ENCODE measurements at places on chromosomes 7 and 10.

DNA sequence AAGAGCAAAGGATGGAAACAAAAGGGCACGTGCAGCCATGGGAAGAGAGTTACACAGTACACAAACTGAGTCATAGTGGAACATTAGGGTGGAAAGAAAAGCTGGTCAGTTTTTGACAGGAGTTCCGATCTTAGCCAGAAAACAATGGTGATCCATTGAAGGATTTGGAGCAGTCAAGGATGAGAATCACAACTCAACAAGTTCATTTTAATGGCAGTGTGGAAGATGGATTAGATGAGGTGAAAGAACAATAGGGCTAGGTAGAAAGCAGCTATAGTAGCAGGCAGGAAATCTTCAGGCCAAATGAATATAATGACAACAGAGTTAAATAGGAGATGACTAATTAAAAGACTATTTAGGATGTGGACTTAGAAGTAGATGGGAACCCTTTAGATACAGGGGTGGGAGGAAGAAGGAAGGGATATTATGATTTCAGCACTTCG, 136.3 kb downstream of the DOCK4 start:
- DNase-seq = no peak

DNA sequence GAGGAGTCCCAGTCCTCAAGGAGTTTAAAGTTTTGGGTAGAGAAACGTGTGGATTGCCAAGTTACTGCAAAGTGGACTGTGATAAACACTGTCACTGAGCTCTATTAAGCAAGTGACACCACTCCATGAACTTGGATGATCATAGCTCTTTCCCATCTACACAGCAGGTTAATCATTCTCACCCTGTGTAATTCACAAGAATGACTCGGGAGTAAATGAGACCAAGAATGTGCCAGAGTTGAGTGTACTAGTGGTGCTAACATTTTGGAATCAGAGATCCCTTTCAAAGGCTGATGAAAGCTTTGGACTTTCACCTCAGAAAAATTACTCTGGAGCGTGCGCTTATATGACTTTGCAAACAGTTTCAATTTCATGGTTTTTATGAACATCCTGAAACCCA, 80.8 kb downstream of the RBM20 start:
- DNase-seq = no peak

- no peak for DNase-seq
These were observed 134.7 kb downstream of the ARL5B start for GRCh38 chr10:18793951-18794350.

GRCh38 chr10:60714233-60714632, 64.0 kb upstream of the CDK1 start:
- DNase-seq = no peak

Data from keratinocyte (primary cell).